Epithelial cell of esophagus (primary cell): ENCODE measurements at places on chromosomes 6 and 20.

- DNase-seq: no peak
Measured at GRCh38 chr20:55605594-55605993, 399.7 kb downstream of the CBLN4 start.

- DNase-seq: no peak
Measured at GRCh38 chr6:107217248-107217647, 101.9 kb upstream of the BEND3 start.

GRCh38 chr20:20215976-20216727 lies 151.8 kb upstream of the INSM1 start:
- no peak for DNase-seq

GRCh38 chr6:96101564-96101963 lies 85.8 kb downstream of the FUT9 start:
- no peak for DNase-seq

DNA sequence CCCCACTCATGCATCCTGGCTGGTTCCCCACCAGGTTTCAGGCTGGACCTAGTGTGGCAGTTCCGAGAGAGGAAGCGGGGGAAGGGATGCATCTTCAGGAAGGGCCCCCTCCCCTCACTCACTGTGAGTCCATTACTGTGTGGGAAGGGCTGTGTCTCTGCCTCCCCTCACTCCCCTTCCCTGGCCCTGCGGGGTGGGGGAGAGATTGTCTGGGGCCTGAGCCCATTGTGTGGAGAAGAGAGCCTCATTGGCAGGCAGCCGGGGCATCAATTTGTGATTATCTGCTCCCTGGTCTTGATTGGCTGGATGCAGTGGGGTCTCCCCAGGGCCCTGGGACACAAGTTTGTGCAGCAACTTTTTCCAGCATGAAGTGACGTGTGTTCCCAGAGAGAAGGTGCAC lies 4.1 kb upstream of the MYT1 start:
- DNase-seq: no peak

- DNase-seq: no peak
Measured at GRCh38 chr20:35823937-35824336, 52.1 kb downstream of the PHF20 start.

- no peak for DNase-seq
Measured at GRCh38 chr6:93964926-93965325, 545.6 kb upstream of the EPHA7 start.

- no peak for DNase-seq
Measured at GRCh38 chr6:140905050-140905449, 1227.7 kb upstream of the GJE1 start.
